ENCODE measurements at places on chromosomes 1 and 21.

- DNase-seq, result peak; percentile 62
Measured at GRCh38 chr1:145962157-145963102, 1.9 kb downstream of the ANKRD34A start.

GRCh38 chr1:36816348-36816747 is 218.0 kb downstream of the GRIK3 start:
- DNase-seq, result no peak

DNA sequence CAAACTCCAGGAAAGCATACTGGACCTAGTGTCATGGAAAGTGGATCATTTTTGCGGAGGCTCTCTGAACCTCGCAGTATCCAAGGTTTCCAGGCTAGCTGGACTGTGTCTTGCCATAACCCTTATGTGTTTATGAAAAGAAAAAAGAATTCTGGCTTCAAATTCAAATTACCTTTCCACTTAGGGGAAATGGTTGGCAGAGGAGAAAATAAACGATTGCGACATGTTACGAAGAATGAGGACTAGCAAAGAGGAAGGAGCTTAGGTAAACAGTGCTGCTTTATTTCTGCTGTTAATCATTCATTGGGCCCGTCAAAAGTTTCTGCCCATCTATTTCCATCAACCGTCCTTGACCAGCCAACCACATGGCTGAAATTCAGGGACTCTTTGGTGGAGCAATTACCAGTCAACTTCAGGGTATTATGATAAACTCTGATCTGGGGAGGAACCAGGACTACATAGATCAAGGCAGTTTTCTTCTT is at the start of gene C4BPA:
TSS of gene C4BPA (plus strand) at position 342 of the 482 bp plus-strand sequence. CDS start 8,793 bp downstream, outside the sequence.
- no peak for DNase-seq

- DNase-seq, result no peak
Measured at GRCh38 chr1:171717062-171717718, 24.7 kb downstream of the VAMP4 start.

- no peak for DNase-seq
Measured at GRCh38 chr1:22031214-22031962, 21.1 kb upstream of the CDC42 start.

DNA sequence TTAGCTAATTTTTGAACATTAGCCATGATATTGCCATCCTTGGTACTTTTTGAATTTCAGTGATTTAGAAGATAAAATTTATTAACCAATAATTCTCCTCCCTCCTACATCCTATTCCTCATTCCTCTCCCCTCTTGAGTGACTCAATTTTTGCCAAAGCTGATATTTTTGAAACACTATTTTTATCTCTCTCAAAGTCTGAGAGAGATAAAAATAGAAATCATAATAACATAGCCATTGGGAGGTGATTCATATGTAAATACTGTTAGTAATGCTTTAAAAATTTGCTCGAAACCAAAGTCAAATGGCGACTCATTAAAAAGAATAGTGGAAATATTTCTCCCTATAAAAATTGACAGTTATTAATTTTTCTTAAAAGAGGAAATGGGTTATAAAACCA is 97.4 kb downstream of the PATJ start:
- DNase-seq, result no peak

DNA sequence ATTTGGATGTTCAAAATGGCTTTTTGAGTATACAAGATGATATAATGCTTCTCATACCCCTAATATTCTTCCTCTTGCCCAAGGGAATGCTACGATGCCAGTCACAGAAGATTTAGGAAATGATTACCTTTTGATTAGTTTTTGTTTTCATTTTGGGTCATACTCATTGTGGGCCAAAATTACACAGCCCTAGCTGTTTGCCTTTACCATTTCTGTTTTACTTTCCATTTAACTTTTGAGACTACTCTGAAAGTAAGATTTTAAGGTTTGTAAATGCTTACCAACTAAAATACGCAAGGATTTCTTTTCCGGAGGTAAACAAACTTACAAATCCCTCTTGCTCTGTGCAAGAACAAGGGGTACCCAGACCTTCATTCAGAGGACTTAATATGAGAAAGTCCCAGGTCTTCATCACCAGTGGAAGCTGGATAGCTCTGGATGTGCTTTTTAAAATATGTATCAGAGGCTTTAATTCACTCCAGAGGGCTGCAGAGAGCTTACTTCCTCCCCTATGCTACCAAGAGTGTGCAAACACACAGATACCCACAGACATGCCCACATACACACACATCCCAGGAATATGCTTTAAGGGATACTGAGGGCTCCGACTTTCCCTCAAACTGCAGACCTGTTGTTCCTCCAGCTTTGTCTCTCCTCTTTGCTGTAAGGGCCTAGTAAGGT is 631.4 kb downstream of the SMYD3 start:
- DNase-seq, result no peak

DNA sequence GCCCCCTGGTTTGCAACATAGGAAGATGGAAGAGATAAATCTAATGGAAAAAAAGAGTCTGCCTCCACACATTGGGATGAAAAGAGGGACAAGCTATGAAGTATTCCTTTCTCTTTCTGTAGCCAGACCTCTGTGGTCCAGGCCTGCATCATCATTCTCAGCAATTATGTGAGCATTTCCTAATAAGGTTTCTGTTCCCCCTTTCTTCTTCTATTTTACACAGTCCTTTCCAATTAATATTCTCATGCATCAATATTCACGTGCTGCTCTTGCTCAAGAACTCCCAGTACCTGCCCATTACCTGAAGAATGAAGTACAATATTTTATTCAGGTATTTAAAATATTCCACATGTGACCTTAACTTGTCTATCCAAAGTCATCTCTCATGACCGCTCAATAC is 8.2 kb upstream of the SLC30A1 start:
- DNase-seq, result no peak

DNA sequence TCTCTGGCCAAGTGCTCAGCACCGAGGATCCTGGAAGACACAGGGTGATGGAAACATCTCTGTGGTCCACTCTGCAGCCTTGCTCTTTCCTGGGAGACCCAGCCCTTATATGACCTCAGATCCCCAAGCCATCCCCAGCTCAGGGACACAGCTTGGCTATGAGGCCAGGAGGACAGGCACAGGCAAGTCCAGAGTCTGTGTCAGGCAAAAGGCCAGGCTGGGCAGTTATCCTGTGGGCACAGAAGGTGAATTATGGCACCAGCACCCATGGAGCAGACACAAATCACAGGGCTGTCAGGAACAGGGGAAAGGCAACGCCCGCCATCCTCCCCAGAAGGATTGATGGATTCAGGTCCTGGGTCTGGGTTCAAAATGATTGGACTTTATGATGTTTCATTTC is 52.1 kb upstream of the SCMH1 start:
- DNase-seq, result no peak
